ENCODE measurements at places on chromosomes 7 and 10.

DNA sequence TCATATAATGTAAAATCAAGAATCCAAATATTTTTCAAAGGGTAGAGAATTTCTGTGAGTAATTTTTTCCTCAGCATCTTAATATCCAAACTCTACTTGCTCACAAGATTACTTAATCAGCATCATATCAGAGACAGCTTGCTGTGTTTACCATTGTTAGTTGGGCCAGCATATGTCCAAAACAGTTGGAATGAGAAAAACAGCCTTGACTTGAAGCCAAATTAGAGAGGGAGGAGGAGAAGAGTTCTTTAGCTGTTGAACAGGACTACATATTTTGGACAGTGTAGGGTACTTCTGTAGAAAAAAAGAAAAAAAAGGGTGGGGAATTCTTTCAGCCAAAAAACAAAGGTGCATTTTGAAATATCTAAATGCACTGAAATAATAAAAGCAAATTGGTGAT, 69.8 kb downstream of the HDAC9 start:
- no peak for DNase-seq

- no peak for DNase-seq
These were observed 58.7 kb downstream of the CLEC2L start for GRCh38 chr7:139582130-139582650.

DNA sequence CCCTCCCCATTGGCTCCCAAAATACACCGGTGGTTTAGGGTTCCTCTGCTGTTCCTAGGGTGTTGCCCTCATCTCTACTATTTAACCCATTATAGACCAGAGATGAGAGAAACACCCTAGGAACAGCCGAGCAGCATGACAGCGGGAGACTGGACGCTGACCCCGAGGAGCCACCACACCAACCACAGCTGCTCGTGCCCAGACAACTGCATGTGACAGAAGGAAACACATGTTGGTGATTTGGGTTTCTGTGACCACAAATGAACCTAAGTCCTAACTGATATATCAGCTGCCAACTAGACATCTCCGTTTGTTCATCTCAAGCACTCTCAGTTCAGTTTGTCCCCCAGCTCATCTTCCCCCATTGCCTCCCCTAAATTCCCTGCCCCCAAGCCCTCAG, 13.4 kb downstream of the CFAP43 start:
- DNase-seq: no peak

GRCh38 chr10:78207216-78207615, 173.6 kb downstream of the RPS24 start:
- DNase-seq: no peak

DNA sequence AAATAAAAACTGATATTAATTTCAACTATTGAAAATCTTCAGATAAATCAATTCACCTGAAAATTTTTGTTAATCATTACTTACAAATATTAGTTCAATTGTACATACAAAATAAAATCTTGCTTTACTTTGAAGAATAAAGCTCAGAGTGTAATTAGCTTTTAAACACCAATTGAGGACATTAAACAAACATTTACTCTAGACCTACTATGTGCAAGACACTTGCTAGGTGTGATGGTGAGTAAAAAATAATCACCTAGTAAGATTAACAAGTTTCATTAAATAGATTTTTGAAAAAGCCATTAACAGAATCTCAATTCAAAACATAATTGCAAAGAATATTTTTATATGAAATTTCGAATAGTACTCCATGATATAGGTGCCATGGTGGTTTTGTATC, 3.9 kb upstream of the MLLT10 start:
- no peak for DNase-seq

GRCh38 chr7:47093320-47094234, 488.3 kb downstream of the TNS3 start:
- DNase-seq: no peak

DNA sequence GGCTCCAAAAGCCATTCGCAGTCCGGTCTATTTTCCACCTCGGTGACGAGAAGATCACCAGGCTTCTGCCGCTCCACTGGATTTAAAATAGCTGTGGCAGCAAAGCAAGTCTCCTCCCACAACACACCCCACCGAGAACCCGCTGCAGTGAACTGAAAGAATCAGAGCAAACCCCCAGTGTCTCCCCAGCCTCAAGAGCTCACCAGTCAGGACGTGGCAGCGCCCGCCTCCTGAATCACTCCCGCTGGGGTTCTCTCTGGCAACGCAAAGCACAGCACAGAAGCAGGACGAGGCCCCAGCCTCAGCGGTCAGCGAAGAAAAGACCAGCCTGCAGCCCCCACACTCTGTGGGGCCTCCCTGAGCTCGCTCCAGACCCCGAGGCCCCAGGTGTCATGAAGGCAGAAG, 126.1 kb upstream of the PPP2R2D start:
- DNase-seq: no peak

- peak; percentile 26 for DNase-seq
These were observed 691.9 kb downstream of the INHBA start for GRCh38 chr7:41010967-41011366.

- DNase-seq: no peak
These were observed 2.6 kb upstream of the PPP1R3A start for GRCh38 chr7:113921363-113921762.

GRCh38 chr10:36802490-36803153, 322.8 kb upstream of the ANKRD30A start:
- no peak for DNase-seq

- DNase-seq: peak; percentile 70
These were observed 21.0 kb upstream of the FRAT2 start for GRCh38 chr10:97355571-97355975.

DNA sequence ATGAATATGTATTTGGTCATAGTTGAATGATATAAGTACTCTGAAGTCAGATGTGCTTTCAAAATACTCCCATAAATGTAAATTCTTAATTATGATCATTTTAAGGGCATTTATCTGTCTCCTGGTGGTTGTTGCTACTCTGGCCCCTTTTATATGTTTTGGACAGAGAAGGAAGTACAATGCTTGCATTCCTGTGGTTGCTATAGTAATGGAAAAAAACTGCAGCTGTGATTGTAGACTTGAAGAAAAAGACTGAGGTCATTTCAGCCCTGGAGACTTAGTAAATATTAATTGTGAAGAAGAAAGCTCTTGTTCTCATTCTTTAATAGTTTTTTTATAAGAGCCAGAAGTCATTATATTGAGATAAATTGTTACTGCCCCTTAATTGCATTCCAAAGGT, 70.2 kb upstream of the FERD3L start:
- no peak for DNase-seq

GRCh38 chr10:96260014-96260413, 11.4 kb downstream of the BLNK start:
- no peak for DNase-seq

- no peak for DNase-seq
These were observed 85.5 kb downstream of the ZNRF2 start for GRCh38 chr7:30369879-30370278.

DNA sequence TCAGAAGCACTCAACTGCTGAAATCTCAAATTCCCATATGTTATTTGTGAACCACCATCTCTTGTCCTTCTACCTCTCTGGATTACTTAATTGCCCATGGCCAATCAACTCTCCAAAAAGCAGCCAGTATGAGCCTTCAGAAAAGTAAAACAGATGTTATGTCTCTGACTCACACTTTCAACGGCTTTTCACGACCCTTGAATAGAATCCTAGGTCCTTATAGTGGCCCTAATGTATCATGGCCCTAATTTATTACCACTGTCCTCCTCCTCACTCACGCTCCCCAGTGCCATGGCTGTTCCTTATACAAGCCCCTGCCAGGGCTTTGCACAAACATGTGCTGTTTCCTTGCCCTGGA, 20.0 kb downstream of the ZNF438 start:
- no peak for DNase-seq

DNA sequence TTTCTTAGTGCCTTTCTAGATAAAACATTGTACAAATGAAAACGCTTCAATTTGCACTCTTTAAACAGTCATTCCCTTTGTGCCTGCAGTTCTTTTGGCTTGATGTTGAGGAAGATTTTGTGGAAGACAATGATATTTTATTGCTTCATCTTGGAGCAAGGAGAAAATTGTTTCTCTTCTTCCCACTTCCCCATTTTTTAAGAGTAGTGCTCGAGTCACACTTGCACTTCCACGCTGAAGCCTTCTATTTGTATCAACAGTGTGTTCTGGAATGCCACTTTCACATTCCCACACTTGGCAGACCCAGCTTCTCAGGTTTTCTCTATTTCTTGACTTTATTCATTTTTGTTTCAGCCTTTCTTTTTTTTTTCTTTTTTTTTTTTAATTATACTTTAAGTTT, 369.3 kb downstream of the PAXIP1 start:
- no peak for DNase-seq

GRCh38 chr10:128687408-128687807, 561.2 kb upstream of the MKI67 start:
- no peak for DNase-seq

- DNase-seq: no peak
These were observed 540.1 kb upstream of the FZD8 start for GRCh38 chr10:36182179-36182566.

DNA sequence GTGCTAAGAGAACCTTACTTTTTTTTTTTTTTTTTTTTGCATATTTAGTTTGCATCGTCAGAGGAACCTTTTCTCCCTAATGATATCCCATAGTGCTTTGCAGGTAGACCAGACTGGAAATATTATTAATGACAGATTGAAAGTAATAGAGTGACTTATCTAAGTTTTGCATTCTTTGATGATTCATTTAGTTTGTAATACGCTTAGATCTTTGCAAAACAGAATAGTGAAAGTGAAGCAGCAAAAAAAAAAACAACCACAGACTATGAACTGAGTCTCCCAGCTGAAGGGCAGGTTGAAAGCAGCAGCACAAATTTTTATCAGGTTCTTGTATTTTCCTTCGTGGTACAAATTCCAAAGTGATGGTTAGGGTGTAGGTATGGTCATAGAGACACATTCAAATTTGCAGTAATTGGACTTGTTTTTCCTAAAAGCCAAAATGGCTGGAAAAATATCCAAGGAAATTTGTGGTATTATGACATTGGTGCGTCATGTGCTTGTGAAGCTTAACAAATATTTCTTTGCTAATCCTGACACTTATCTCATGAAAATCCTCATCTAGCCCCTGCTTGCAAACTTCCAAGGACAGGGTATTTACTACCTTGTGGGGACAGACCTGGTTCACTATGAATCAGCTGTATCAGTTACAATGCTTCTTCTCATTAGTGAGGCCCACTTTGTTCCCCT, 81.8 kb upstream of the CREB5 start:
- DNase-seq: no peak

DNA sequence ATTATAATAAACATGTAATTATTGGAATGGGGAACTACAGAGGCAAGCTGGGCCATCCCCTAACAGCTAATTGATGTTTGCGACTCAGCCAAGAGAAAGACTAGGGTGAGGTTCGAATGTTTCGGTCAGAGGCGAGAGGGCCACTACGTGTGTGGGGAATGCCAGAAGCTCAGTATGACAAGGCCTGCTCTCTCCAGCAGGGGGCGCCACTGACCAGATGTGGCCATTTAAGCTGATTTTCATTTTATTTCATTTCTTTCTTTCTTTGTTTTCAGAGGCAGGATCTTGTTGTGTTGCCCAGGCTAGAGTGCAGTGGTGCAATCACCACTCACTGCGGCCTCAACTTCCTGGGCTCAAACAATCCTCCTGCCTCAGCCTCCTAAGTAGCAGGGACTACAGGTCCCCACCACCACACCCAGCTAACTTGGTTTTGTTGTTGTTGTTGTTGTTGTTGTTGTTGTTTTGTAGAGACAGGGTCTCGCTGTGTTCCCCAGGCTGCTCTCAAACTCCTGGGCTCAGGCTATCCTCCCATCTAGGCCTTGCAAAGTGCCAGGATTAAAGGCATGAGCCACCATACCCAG, 38.1 kb downstream of the TMEM130 start:
- DNase-seq: peak; percentile 32

DNA sequence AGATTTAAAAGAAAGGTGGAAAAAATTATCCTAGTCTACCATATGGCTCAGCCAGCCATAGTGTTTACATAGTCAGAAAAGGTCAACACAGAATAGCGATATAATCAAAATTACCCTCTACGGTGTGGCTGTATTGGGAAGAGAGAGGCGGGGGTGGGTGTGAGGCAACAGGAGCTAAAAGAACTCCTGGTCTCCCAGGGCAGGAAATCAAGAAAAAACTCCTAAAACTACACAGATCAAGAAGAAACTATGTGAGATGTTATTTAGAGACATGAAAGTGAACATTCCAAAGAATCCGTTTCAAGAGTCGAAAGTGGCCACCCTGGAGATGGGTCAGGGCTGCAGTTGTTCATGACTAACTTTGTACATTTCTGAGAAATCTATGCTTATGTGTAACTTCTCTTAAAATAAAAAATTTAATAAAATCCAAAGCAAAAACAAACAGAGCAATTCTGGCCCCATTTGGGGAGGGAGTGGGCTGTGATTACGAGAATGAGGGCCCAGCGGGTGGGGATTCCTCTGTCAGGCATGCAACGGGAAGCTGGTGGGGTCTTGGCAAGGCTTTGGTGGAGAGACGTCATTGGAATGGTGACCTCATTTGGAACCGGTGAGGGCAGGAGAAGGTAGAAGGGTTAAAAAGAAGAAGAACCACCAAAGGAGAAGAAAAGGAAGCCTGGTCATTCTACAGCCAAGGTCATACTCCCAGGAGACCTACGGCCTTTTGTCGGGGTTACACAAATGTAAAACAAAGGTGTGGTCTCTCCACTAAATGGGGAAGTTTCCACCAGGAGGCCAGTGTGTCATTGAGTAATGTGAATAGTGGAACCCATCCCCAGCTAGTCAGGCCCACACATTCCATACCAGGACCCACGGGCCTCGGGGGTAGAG, 71.2 kb upstream of the DUSP5 start:
- peak; percentile 77 for DNase-seq

DNA sequence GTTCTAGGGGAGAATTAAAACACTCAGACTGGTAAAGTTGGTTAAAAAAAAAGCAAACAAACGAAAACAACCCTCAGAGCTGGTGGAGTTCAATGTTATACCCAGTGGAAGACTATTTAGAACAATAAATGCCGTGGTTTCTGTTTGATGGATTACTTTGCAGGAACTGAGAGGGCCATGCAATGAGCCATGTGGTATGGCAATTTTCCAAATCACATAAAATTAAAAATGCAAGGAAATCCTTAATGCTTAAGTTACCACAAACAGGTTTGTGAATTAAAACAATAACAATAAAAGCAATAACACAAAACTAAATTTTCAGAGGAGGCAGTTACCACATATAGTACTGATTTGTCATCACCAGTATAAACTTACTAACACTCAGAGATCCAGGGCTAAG, 96.9 kb downstream of the RTKN2 start:
- no peak for DNase-seq

DNA sequence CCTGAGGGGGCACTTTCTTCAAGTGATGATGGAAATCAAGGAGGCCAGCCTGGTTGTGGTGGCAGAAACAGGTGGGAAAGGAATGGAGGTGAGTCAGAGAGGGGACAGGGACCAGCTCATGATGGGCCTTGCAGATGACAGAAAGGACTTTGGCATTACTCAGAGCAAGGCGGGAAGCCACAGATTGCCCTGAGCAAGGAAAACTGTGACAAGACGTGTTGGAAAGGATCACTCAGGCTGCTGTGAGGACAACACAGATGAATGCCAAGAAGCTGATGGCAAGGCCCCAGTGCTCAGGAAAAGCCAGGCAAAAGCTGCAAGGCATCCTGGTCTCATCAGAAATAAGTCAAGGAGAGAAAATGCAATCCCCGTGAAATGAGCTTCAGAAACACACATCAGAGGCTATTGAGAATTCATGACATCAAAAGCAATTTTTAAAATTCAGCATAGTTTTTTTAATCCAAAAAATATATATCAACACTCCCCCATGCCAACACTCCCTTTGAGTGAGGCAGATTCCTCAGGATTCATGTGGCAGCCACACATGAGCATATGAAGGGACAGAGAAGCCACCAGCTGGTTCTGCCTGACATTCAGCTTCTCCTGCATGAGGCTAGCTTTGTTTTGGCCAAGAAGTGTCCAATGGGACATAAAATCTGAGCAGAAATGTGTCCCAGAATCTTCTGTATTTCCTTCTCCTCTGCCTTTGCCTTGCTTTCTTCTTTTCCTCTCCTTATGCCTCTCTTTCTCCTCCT, 244.5 kb upstream of the MYO3A start:
- no peak for DNase-seq

Measured in inflammatory macrophage (primary cell).